T follicular helper cell (primary cell): ENCODE measurements at places on chromosomes 7 and 10.

GRCh38 chr10:85642421-85643170 lies 724.0 kb downstream of the GRID1 start:
- no peak for DNase-seq

- no peak for DNase-seq
These were observed 4.4 kb downstream of the RAB11FIP2 start for GRCh38 chr10:118042336-118042735.

DNA sequence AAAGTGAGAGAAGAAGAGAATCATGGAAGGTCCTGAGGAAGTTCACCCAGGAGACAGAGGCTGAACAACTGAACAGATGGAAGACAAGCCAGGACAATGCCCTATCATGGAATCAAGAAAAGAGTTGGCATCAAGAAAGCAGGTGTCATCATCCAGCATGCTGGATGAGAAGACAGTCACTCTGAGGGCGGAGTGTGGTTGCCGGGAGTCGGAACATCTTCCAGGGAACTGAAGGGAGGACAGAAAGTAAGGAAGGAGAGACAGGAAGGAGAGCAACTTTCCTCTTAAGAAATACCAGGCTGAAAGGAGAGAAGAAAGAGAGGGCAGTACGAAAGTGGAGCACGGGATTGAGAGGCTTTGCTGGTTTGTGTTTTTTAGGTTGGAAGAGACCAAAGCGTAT lies 654.5 kb upstream of the CELF2 start:
- no peak for DNase-seq

DNA sequence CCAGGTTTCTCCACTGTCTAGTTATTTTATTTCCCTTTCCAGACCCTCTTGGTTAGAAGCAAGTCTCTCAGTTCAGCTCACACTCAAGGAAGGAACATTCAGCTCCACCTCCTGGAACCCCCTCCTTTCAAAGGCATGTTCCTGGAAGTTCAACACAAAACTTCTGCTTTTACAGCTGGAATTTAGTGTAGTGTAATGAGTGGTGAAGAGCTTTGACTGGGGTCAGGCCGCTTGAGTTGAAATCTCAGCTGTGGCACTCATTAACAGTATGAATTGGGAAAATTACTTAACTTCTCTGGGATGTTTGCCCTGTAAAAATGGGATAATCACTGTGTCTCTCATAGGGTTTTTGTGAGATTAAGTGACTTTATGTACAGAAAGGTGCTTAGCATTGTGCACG lies 91.7 kb downstream of the TMEM178B start:
- DNase-seq: no peak

DNA sequence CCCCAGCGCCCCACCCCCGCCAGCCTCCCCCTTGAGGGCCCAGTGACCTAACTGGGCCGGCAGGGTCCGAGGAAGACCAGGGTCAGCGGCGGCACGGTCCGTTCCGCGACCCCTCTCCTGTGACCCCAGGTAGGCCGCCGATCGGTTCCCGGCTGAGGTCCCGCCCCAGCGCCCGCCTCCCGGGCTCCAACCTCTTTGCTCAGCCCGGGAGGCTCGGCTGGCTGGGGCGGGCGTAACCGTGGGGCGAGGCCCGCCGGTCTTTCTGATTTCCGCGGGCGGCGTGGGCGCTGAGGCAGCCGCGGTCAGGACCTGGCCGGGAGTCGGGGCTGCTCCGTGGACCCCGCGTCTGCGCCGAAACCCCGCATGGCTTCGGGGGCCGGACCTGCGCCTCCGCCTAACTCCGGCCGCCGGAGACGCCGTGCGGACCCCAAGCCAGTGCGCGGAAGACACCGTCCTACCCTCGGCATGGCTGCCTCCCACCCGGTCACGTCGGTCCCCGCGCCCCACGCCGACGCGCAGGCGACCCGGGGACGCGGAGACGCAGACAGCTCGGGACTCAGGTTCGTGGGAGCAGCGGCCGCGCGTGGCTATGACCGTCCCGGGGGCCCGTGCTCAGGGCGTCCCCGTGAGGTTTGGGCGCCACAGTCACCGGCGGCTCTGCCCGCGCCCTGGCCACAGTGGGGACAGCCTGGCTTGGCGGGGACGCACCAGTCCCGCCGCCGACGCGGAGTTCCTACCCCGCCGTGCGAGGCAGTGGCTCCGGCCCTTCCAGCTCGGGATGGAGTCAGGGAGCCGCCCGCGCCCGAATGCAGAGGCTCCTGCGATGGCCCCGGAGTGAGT lies 1.0 kb upstream of the VENTX start:
- DNase-seq: no peak

DNA sequence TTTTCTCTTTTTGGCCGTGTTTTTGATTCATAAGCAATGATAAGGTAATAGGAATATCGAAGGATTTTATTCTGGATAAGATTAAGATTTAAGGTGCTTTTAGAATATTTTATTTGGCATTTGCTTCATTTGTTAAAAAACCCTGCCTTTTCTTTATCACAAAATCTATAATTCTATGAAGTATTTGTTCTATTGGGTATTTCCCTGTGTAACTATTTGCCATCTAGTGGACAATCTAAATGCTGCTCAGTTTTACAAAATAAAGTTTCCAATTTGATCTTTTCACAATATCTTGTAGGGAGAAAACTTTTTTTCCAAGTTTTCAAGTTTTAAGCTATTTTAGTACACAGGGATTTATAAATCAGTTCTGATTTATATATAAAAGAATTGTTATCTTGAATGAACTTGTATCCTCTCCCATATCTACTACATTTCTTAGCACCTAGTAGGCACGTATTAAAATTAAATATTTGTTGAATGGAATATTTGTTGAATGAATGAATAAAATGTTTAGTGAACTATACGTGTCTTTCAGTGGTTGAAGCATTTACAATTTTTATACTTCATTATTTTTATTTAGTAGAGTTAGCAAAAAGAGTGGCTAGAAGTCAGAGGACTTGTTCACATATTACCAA lies 26.5 kb downstream of the ANKRD7 start:
- DNase-seq: no peak

DNA sequence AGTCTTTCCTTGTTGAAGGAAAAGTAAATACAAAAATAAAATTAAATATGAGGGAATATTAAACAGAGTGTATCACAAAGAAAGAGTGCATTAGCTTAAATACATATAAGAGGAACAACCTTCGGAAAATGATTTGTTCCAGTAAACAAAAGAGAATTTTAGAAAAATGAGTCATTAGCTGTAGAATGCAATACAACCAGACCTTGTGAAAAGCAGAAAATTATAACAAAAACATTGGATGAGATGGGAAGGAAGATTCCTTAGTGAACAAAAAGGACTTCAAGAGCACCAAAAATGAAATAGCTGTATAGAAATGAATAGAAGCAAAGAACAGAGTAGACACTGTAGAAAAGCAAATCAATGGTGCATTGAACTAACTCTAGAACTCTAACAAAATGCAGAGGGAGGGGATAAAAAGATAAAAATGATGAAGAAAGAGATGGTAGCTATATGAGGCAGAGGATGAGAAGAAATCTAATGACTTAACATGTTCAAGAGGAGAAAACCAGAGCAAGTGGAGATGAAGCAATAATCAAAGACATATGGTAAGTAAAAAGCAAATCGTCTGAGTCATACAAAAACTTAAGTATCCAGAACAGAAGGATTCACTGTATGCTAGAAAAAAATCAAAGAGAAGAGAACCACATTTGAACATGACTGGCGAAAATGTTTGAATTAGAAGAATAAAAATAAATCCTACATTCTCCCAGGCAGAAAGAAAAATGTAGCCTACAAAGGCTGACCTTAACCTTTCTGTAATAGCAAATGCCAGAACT lies 190.5 kb downstream of the TMEM26 start:
- DNase-seq: no peak

GRCh38 chr10:28181478-28182096 lies 121.3 kb downstream of the MPP7 start:
- DNase-seq: no peak

DNA sequence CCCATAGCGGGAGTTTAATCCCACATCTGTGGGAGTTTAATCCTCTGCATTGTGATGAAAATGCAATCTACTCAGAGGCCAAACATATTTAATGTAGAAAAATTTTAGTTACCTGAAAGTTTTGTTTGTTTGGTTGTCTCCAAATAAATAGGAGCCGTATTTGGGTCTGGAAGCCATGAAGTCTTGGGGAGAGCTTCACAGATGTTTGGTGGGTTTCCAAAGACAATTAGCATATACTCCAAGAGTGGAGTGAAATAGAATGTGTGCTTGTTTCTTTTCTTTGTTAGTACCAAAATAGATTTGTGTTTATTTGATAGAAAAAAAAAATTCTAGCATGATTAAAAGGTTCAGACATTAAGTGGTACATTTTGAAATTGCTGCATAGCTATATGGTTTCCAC lies 50.9 kb downstream of the ANK3 start:
- DNase-seq: no peak

DNA sequence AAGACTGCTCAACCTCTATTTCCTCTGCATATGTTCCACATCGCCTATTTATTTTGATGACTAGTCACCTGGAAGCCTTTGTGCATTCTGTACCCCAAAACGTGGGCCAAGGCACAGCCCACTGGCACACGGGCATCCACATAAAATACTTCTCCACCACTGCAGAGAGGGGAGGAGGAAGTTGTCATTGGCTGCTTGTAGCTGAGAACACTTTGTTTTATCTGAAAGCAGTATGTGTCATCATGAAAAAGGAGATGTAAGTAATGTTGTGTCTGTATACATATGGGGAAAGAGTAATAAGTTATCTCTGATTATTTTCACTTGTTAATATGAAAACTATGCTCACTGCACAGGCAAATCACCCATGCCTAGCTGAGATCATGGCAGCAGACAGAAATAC lies 48.2 kb upstream of the AMPH start:
- no peak for DNase-seq

DNA sequence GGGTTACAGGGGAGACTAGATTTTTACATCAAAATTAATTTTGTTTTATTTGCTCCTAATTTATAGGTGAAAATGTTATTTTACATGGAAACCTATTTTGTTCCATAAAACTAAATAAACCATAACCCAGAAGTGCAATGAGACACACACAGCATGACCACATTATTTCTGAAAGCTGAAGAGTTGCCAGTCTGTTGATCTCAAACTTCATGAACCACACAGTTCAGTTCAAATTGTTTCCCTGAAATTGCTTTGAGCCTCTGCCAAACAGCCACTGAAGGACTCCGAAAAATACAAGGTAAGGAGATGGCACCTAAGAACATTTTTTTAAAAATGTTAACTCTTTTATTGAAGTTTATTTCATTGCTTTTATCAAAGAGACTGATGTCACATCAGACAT lies 25.0 kb upstream of the ITGB8 start:
- no peak for DNase-seq

GRCh38 chr7:134622303-134622995 lies 24.2 kb upstream of the BPGM start:
- DNase-seq: no peak

DNA sequence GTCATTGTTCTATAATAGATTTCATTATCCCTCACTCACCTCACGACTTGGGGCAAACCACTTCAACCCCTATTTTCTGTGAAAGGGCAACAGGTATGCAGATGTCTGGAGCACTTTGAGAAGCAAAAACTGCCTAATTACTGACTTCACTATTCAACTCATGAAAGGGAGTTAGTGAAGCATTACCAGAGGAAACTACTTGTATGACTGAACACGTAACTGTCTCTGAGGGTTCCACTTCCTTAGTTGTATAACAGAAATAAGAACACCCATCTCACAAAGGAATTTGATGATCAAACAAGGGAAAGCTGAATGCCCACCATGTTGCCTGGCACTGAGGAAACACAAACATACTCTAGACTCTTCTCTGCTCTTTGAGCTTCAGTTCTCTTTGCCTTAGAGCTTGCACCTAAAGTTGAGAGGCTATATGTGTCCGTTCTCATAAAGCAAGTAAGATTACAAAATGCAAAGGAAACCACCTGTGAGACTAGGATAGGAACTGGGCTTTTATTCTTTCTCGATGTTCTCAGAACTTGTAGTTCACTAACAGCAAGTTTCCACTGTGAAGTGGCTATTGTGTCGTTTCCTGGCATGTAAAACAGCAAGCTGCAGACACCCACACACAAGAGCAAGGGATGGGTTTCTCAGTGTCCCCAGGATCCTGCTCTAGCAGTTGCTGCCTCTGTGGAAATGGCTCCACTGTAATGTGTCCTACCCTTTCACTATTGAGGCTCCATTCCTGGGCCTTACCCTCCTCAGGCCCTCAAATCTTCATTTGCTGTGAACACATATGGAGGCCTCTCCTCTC lies 2.6 kb downstream of the TMEM243 start:
- no peak for DNase-seq

DNA sequence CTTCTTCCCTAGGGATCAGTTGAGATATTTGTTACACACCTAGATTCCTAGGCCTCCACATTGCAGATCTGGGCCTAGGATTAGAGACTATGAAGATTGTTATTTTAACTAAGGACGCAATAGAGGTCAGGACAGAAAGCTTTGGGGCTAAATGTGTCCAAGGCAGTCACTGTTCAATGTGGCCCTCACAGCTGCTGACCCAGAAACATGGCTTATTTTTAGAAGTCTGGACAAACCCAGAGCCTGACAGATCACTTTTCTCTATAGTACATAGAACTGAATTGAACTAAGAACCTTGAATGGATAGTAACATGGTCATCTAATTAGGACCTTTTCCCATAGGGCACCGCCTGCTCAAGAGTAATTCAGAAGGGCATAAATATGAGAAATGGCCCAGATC lies 146.6 kb upstream of the AUTS2 start:
- no peak for DNase-seq

- no peak for DNase-seq
These were observed 140.3 kb downstream of the FOXP2 start for GRCh38 chr7:114554781-114555537.

DNA sequence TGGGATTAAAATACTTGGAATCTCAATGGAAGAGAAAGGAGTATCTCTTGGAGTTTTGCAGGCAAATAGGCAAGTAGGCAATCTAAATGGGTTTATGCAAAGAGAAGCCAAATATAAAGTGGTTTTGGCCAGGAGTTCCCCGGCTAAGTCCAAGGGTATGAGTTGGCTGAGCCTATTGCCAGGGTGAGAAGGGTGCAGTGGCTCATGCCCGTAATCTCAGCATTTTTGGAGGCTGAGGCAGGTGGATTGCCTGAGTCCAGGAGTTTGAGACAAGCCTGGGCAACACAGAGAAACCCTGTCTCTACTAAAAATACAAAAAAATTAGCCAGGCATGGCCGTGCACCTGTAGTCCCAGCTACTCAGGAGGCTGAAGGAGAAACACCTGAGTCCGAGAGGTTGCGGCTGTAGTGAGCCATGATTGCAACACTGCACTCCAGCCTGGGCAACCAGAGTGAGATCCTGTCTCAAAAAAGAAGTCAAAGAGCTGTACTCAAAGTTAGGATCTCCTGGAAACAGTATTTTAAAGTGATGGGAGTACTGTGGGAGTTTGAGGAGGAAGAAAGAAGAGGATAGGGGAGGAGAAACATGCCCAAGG lies 130.4 kb upstream of the RAB18 start:
- no peak for DNase-seq

DNA sequence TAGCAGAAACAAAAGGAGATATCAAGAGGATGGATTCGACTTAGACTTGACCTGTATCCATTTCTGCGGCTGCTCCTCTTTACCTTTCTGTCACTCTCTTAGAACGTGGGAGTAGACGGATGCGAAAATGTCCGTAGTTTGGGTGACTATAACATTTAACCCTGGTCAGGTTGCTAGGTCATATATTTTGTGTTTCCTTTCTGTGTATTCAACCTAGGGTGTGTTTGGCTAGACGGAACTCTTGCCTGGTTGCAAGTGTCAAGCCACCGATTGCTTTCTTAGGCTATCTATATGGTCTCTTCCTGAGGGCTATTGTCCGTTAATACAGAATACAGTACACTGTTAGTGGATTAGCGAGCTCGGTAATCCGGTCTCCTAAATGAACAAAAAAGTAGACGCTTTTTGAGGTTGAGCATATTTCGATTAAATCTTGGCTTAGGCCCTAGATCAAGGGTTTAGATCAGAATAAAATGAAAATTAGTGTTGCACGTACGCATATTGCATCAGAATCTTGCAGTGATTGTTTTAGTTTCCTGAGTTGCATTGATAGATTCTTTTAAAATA lies 1.2 kb downstream of the PTEN start:
- DNase-seq: no peak
